ENCODE measurements at places on chromosomes 7 and 10. TPM values are rescaled to one million over a fixed set of nuclear protein-coding genes. Genes with fewer than 3 reads are reported as not detected.

Gene CTNNA3
- total RNA-seq: not detected

Gene CPN1
- total RNA-seq: 69.4 TPM

Gene GDF10
- not detected for total RNA-seq

Gene ADCYAP1R1
- total RNA-seq: not detected

Gene FAM24A
- total RNA-seq: not detected

All from SK-MEL-5 (cell line).